ENCODE measurements at places on chromosomes 1 and 21. TPM values are rescaled to one million over a fixed set of nuclear protein-coding genes. Genes with fewer than 3 reads are reported as not detected.
A peak's percentile ranks its signal among the peaks of the same experiment; 100 is the strongest.

- H3K4me3 ChIP-seq, result no peak overlapping the region
- no peaks in the 10 kb centered on the region for H3K27me3 ChIP-seq
- no peaks in the 10 kb centered on the region for H3K36me3 ChIP-seq
- peak overlapping the region; percentile 86 for H3K27ac ChIP-seq
Measured at GRCh38 chr1:240765732-240766363, 153.9 kb upstream of the GREM2 start.

The DYNLT5 gene
- 0.12 TPM for polyA plus RNA-seq

The IRF6 gene
- polyA plus RNA-seq, result 1.7 TPM

DNA sequence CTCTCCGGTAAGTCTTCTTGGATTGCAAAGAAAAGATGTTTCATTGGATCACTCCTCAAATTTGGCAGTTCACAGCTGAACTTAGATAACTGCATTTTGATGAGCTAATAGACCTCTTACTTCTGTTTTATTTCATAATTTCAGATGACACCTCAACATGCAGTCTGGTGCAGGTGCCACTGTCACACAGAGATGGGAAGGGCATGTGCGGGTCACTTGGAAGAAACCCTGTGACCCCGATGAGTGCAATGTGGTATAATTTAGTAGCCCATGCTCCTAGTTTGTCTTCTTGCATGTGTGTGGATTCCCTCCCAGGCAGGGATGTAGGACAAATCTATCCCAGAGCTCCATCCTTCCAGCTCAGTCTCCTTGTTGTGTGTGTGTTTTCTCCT, 481 bp upstream of the SLAMF1 start:
- H3K4me1 ChIP-seq, result no peaks in the 10 kb centered on the region
- no peak overlapping the region for H3K27ac ChIP-seq
- no peaks in the 10 kb centered on the region for H3K36me3 ChIP-seq
- H3K4me3 ChIP-seq, result no peak overlapping the region
- DNase-seq, result no peak

DNA sequence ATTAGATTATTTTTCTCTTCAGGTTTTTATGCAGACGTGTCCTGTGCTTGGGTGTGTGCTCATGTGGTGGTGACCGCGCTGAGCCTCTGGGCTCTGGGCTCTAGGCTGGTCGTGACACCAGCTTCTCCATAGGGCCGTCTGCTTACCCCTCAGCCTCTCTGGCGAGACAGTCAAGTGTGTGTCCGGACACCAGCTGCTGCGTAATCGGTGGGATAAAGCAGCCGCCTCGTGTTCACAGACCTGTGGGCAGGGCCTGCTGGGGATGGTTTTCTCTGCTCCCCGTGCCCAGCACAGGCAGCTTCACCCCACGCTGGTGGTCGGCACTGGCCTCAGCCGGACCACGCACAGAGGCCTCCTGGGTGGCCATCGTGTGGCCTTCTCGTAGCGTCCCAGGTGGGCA, 33.6 kb upstream of the DIP2A start:
- no peak overlapping the region for H3K4me3 ChIP-seq
- H3K27me3 ChIP-seq, result no peaks in the 10 kb centered on the region

The LORICRIN gene
- polyA plus RNA-seq, result not detected

The KRTAP11-1 gene
- polyA plus RNA-seq, result not detected

DNA sequence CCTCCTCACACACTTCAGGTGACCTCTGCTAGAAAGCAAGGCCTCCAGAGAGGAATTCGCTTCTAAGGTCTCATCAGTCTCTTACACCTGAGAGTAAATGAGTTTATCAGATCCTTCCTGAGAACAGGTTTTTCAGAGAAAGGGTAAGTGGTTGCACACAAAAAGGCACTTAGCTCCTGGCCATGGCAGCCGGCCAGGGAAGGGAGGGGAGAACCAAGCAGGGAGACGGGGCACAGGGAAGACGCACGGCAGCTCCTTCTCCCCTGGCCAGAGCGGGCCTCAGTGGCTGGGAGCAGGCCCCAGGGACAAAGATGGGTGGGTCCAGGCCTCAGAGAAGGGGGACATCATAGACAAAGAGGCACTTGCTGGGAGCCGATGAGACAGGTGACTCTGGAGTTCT, 3.6 kb upstream of the TNNT2 start:
- no peak overlapping the region for H3K4me3 ChIP-seq
- no peak for DNase-seq
- peaks cover 31% of the 10 kb centered on the region for H3K4me1 ChIP-seq
- no peaks in the 10 kb centered on the region for H3K36me3 ChIP-seq

- peaks cover 30% of the 10 kb centered on the region for H3K4me1 ChIP-seq
- H3K27me3 ChIP-seq, result no peaks in the 10 kb centered on the region
- peak overlapping the region; percentile 85 for H3K27ac ChIP-seq
- no peak overlapping the region for H3K4me3 ChIP-seq
- H3K36me3 ChIP-seq, result no peaks in the 10 kb centered on the region
Measured at GRCh38 chr21:38772646-38773045, 33.1 kb upstream of the ETS2 start.

DNA sequence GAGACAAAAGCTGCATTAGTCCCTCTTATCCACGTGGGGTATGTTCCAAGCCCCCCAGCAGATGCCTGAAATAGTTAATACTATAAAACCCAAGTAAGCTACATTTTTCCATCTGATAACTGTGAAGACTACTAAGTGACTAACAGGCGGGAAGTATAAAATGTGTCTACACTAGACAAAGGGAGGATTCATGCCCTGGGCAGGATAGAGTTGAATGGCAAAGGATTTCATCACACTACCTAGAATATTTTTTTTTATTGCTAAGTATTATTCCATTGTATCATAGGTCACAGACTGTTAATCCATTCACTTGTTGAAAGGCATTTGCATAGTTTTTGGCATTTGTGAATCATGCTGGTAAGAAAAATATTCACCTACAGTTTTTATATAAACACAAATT, 26.4 kb upstream of the CFHR4 start:
- H3K36me3 ChIP-seq, result no peaks in the 10 kb centered on the region
- H3K4me3 ChIP-seq, result no peak overlapping the region
- no peak for DNase-seq
- no peaks in the 10 kb centered on the region for H3K4me1 ChIP-seq
- H3K27ac ChIP-seq, result no peak overlapping the region

GRCh38 chr1:30778154-30778978, 20.8 kb upstream of the LAPTM5 start:
- H3K4me1 ChIP-seq, result no peaks in the 10 kb centered on the region
- DNase-seq, result peak; percentile 85
- no peak overlapping the region for H3K27ac ChIP-seq
- peaks cover 7% of the 10 kb centered on the region for H3K27me3 ChIP-seq
- no peak overlapping the region for H3K4me3 ChIP-seq

DNA sequence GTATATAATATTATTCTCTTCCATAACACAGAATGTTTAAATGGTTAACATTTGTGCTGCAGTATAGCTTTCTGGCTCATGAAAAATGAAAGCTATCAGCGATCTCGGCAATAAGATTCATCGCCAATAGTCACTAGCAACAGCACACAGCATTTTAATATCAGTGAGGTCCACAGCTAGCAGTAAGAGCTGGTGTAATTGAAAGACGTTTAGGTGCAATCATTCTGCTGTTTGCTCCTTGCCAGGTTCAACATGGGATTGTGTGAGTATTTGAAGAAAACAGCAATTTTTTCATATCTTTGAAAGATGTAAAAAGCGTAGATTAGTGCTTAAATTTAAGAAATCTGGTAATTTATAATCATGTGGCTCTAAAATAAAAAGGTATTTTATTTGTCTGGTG, 20.1 kb downstream of the PRKACB start:
- DNase-seq, result no peak
- no peaks in the 10 kb centered on the region for H3K4me1 ChIP-seq
- H3K4me3 ChIP-seq, result no peak overlapping the region

DNA sequence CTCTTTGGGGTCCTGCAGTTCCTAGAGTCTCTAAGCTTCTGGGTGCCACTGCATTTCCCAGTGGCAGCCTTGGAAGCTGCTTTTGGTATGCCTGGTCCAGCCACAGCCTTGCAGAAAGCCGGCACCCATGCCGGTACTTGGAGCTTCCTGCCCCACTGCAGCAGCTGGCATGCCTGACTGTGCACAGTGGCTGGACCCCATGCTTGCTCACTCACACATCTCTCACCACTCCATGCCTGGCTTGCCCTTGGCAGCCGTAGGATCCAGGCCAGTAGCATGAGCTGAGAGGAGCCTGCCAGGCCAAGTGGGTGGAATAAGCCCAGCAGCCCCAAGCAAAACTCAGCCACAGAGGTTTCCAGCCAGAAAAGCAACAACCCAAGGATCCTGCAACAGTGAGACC, 20.3 kb upstream of the FNBP1L start:
- DNase-seq, result no peak
- no peaks in the 10 kb centered on the region for H3K36me3 ChIP-seq
- peaks cover 8% of the 10 kb centered on the region for H3K27me3 ChIP-seq
- H3K4me3 ChIP-seq, result no peak overlapping the region
- H3K27ac ChIP-seq, result no peak overlapping the region

DNA sequence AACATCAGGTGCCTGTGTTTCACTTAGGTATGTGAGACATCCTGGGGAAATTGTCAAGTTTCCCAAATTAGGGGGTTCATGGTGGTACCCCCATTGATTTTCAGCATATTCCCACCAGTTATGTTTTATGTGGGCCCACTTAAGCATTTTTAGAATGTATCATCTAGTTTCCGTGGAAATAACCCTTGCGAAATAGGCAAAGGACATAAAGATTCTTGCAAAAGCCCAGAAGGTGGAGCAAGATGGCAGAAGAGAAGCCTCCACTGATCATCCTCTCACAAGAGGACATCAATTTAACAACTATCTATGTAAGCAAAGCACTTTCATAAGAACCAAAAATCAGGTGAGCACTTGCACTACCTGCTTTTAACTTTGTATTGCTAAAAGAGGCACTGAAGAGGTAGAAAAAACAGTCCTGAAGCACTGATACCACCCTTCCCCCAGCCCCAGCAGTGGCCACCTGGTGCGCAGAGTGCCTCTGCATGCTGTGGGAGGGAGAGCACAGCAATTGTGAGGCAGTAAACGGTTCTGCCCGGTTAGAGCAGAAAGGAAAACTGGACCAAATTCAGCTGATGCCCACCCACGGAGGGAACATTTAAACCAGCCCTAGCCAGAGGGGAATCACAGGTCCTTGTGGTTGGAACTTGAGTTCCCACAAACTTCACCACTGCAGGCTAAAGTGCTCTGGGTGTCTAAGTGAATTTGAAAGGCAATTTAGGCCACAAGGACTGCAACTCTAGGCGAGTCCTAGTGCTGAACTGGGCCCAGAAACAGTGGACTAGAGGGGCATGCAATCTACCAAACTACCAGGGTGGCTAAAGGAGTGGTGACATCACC, 23.2 kb downstream of the MCOLN2 start:
- peaks cover under 1% of the 10 kb centered on the region for H3K27me3 ChIP-seq
- no peak for DNase-seq
- H3K4me3 ChIP-seq, result no peak overlapping the region

- peaks cover 20% of the 10 kb centered on the region for H3K27me3 ChIP-seq
- H3K4me1 ChIP-seq, result no peaks in the 10 kb centered on the region
- DNase-seq, result no peak
- no peak overlapping the region for H3K27ac ChIP-seq
Measured at GRCh38 chr1:230759369-230760065, 12.3 kb downstream of the CAPN9 start.

DNA sequence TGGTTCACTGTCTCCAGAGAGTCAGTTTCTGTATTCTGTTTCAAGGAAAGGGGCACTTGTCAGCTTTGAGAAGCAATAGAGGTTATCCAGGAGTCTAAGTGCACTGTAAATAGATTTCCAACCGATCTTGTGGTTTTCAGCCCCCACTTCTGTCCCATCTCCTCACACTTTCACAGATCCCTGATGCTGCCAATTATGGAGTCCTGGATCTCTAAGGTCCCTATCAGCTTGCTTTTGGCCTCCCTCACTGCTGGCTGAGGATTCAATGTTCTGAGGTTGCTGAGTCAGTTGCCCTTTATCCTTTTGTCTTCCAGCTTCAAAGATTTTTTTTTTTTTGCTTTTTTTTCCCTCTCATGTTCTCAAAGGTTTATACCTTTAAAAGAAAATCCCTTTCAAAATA, 98.4 kb downstream of the DIRAS3 start:
- DNase-seq, result peak; percentile 56
- H3K27ac ChIP-seq, result no peak overlapping the region
- H3K4me3 ChIP-seq, result no peak overlapping the region
- no peaks in the 10 kb centered on the region for H3K27me3 ChIP-seq

DNA sequence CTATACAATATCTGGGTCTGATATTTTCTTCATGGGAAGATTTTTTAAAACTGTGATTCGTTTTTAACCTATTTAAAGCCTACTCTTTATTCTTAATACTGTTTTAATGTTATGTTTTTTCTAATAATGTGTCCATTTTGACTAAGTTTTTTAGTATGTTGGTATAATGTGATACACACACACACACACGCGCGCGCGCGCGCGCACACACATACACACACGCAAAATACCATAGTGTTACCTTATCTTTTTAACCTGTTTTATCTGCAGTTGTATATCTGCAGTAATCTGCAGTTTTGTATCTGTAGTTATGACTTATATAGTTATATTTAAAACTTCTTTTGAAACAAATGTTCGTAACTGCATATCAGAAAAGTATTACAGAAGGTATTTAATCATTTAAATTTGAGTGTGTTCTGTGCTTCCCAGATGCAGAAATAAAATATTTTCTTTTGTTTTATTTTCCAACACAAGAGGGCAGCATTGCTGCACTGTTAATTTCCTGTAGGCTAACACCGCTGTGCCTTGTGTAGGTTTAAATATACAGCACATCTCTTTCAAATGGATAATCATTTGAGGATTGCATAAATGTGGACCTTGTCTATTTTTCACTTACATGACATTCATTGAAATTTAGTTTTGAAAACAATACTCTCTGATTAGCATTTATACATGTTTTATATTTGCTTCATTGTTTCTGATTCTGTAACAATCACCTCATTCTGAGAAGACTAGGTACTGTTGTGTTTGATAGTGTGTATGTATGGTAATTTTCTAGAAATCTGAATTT, 166.1 kb downstream of the PDE4B start:
- no peaks in the 10 kb centered on the region for H3K27me3 ChIP-seq
- H3K27ac ChIP-seq, result no peak overlapping the region
- H3K4me3 ChIP-seq, result no peak overlapping the region
- no peaks in the 10 kb centered on the region for H3K36me3 ChIP-seq

The YBEY gene
- polyA plus RNA-seq, result 22.1 TPM

The SPATA45 gene
- polyA plus RNA-seq, result not detected

GRCh38 chr1:77672374-77672773, 10.1 kb downstream of the ZZZ3 start:
- H3K27ac ChIP-seq, result no peak overlapping the region
- DNase-seq, result no peak
- no peak overlapping the region for H3K4me3 ChIP-seq
- H3K36me3 ChIP-seq, result no peaks in the 10 kb centered on the region

The B3GALT2 gene
- polyA plus RNA-seq, result 1.1 TPM

DNA sequence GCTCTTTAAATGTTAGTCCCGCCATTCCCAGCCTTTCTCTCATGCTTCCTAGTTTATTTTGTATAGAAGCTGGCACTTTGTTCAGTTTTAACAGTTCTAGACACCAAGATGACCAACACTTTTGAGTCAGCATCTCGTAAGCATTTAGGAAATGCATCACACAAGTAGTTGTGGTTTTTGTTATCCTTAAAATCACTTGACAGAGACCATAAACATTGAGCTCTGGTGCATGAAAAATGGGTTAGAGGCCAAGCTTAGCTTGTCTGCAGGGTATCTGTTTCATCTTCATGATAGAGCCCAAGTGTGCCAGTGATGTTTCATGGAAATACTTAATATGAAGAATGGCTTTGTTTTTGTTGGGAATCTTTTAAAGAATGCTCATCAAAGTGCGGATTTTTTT, 159.7 kb downstream of the DISP1 start:
- no peak overlapping the region for H3K4me3 ChIP-seq
- no peaks in the 10 kb centered on the region for H3K27me3 ChIP-seq
- H3K36me3 ChIP-seq, result no peaks in the 10 kb centered on the region
- peaks cover 5% of the 10 kb centered on the region for H3K4me1 ChIP-seq
- DNase-seq, result peak; percentile 94
